Aortic smooth muscle cell (primary cell): ENCODE measurements at places on chromosomes 5 and 9. TPM values are rescaled to one million over a fixed set of nuclear protein-coding genes. Genes with fewer than 3 reads are reported as not detected.

EXOC3 gene
- total RNA-seq = 48.4 and 51.2 TPM in 2 replicates

GPR150 gene
- total RNA-seq = 0.06 and 0.13 TPM in 2 replicates

KCTD16 gene
- 1.7 and 2.7 TPM in 2 replicates for total RNA-seq

RLN2 gene
- not detected in 2 replicates for total RNA-seq
